ENCODE measurements at places on chromosomes 4 and X.
A peak's percentile ranks its signal among the peaks of the same experiment; 100 is the strongest.

DNA sequence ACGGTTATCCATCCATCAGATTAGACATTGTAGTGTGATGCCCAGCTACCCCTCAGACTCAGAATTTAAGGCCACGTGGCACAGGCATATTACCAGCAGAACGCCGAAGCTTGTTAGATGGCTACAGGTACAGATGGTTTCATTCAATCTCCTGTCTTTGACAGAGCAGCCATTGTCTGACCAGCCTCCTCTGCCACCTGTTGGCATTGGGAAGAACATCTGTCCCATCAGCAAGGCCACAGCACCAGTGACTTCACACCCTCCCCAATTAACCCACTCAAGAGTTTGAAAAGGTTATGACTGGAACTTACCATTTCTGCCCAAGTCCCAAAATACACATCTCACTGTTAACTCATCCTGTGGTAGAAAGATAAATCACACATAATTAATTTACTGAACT is 22.0 kb upstream of the PHKA2 start:
- no peak for DNase-seq

DNA sequence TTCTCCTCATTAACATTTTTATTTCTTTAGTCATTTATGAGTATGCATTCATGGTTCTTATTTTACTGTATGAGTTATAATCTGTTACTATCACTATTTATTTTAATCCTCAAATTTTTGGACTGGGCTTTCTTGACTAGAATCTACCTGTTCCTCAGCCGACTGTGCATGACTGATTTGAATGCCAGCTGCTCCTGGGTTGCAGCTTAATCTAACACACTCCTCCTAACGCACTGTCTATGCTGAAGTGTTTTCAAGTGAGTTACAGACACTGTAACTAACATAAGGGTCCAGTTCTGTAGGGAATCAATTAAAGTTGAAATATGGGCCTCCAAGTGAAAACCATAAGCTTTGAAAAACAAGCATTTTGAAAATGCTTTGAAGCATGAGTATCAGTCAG is 137.4 kb upstream of the ARSJ start:
- DNase-seq, result no peak

DNA sequence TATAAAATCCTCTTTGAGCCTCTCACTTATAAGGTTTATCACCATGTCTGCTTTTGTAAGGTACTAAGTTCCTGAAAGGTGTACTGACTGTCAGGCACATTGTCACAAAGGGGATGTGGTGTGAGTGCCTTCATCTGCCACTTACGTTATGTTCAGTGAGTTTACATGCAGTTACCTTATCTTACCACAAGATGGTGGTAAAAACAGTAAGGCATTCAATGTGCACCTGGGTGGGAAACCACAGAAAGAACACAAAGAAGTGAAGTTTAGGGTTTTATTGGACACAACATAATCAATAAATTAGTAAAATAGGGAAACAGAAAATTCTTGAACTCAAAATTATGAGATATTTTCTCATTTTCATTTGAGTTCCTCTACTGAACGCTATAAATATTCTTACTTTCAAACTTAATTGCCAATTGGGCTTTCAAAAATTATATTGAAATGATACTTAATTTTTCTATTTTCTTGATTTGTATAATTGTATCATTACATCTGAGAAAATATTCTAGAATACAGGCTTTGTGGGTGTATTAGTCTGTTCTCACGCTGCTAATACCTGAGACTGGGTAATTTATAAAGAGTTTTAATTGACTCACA is 650.8 kb downstream of the PCDH7 start:
- DNase-seq, result peak; percentile 62

- no peak for DNase-seq
Observed at GRCh38 chr4:151772274-151772673, 11.5 kb upstream of the GATB start.

- DNase-seq, result no peak
Observed at GRCh38 chr4:3250438-3250955, 1.5 kb downstream of the MSANTD1 start.

GRCh38 chr4:26863512-26863911 is 2.9 kb downstream of the STIM2 start:
- DNase-seq, result no peak

- DNase-seq, result no peak
Observed at GRCh38 chr4:5780831-5781480, 70.0 kb downstream of the EVC start.

- no peak for DNase-seq
Observed at GRCh38 chr4:38120772-38121171, 160.6 kb downstream of the PTTG2 start.

DNA sequence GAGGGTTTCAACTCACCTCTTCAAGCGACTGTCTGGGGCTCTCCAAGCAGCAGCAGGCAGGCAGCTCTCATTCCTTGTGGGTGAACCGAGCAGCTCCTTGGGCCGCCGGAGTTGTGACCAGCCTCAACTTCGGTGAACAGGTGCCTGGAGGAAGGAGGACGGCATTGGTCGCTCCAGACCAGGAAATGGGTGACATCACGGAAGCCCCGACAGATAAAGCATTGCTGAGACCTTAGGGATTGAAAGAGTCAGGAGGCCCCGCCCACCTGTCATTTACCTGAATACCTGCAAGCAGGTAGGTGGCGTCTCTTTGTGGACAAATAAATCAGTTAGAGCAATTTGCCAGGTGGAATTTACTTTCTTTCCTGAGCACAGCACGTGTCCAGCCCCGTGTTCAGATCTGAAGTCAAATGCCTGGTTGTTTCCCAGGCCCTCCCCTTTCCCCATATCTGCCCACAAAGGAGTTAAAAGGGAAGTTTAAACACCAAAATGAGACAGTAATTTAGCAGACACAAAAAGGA is at the start of gene LNX1:
Gene LNX1 (minus strand): TSS at position 115 of the 521 bp plus-strand sequence. CDS start 17,484 bp downstream, outside the sequence.
- no peak for DNase-seq

GRCh38 chrX:9369802-9370291 is 95.0 kb upstream of the TBL1X start:
- no peak for DNase-seq

DNA sequence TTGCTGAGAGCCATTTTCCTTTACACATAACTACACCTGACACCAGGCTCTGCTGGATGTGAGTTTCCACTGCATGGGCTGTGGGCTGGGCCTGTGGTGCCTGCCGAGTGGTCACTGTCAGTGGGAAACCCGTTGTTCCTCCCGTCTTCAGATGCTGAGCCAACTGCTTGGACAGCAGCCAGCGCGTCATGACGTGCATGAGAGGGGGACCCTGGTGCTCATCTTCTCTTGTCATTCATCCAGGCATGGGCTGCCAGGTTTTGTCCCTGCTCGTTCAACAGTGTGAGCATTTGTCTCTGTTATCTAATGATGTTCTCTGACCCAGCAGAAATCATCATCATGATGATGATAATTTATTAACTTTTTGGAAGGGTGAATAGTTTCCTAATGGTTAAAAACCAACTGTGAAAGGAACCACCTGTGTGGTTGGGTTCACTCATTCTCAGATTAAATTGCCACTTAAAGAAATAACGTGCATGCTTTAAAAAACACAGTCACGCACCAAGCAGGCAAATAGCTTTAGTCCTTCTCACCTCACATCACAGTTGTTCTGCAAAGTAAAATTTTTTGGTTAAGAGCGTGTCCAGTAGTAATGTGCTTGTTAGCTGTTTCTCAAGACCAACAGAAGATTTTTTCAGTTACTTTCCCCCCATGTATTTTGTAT is 19.9 kb upstream of the CLDN34 start:
- no peak for DNase-seq

DNA sequence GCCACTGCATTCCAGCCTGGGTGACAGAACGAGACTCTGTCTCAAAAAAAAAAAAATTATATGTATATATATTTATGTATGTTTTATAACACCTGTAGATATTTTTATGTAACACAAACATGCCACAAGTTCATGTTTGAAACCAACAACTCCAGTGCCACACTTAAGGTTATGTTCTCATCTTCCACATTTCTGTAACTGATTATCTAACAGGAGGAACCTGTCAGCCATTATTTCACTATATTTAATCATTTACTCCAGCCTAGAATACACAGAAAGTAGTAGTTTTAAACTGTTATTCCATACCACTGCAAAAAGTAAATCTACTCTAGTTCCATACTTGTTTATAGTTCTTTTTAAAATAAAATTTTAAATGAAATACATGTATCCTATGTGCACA is 32.3 kb downstream of the MCUB start:
- DNase-seq, result no peak

DNA sequence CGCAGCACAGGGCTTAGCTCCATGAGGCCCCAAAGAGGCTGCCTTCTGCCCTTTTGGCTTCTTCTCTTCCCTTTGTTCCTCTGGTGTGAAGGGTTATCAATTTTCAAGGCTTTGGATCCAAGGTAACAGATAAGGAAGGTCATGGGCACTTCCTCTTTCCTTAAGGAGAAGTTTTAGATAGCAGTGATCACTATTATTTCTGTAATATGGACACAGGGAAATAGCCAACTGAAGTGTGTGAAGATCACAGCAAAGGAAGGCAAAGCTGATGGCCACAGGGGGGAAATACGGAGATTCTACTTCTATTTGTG is 366.8 kb downstream of the UNC5C start:
- DNase-seq, result no peak

DNA sequence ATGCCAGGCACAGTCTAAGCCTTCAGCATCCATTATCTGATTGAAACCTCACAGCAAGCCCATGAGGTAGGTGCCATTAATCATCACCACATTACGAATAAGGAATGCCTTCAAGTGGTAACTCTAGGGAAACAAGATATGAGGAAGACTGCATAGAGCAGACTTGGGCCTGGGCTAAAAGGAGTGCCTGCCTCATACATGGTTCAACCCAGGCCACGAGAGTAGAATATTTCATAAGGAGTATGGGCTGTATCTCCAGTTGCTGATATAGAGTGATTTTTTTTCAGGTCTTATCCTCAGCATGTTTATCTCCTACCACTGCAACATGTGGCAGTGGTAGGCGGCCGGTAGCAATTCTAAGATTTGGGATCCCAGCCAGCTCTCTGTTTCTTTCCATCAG is 51.7 kb downstream of the ATP11C start:
- no peak for DNase-seq

- no peak for DNase-seq
Observed at GRCh38 chrX:65837875-65838549, 170.6 kb downstream of the MSN start.

GRCh38 chr4:7358100-7358735 is 76.5 kb downstream of the PSAPL1 start:
- DNase-seq, result peak; percentile 82

GRCh38 chr4:16598597-16599206 is 299.7 kb downstream of the LDB2 start:
- DNase-seq, result no peak

DNA sequence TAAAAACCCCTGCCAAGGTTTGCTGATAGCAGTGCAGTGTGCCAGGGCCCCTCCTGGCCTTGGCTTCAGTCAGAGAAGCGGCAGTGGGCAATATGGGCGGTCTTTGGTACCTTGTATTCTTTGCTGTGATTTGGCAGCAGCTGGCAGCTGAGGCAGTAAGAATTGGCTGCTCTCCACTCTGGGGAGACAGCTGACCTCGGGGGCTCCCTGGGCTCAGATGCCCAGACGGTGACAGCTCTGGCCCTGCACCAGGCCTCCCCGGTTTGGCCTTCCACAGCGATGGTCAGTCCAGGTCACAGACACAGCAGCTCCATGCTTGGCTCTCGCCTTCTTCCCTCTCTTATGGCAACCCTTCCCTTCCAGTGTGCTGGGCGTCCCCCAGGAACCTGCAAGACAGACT is 330.9 kb downstream of the BCOR start:
- DNase-seq, result no peak

DNA sequence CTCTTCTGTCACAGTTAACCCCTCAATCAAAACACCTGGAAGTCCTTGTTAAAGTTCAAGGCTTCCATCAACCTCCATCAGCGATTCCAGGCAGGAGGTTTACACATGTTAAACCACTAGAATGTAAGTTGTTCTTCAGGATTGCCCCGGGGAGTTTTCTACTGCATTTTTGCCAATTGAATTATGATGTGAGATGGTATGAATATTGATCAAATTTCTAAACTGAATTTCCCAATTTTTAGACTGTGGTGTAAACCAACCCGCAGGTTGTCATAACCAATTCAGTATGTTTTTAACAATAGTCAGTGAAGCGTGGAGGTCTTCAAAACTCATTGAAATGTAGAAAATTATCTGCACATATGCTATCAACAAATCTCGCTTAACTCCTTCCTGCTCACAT is 21.2 kb upstream of the TENM3 start:
- no peak for DNase-seq

DNA sequence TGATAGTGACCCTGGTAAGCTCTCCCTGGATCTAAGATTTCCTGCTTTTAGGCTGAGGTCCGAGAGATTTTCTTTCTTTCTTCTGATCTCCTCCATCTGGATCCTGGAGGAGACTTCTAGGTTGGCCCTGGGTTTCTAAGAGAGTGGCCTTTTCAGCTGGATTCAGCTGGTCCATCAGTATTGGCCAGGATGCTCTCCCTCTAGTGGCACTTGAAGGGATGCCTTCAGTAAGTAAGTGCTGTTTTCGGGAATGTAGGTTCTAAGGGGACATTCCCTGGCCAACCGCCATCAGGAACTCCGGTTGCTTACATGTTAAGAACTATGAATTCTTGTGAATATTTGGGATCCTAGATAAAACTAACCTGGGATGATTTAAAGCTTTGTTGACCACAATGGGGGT is 56.9 kb downstream of the SERTM2 start:
- DNase-seq, result peak; percentile 2

GRCh38 chr4:142818031-142818430 is 28.1 kb downstream of the INPP4B start:
- DNase-seq, result no peak

DNA sequence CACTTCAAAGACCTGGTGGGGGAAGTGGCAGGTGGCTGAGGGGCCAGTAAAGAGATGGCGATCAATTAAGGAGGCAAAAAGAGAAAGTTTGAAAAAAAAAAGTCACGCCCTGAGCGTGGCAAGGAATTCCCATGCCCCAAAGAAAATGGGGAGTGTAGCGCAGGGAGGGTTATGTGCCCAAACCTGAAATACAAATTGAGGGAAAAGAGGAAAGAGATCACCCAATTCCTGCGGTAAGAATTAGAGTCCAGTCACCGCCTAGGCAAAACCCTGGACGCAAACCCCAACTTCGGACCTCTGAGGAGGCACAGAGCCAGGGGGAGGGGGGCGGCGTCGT is 595 bp downstream of the ENOX2 start:
- DNase-seq, result no peak

DNA sequence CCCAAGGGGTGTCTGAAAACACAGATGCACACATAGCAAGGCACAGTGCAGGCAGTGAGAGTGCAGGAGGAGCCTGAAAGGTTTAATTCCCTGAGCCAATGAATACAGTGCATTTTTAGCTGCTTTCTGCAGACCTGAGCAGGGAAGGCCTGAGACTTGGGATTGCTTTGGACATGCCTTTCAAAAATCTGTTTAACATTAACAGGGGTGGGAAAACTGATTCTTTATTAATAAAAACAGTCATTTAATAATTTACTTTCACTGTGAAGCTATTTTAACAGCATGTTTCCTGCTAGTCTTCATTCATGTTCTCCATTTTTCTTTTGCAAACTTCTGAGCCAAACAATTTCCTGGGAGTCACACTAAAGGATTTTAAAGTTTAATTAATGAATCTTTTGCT is 488.1 kb downstream of the SMARCA1 start:
- DNase-seq, result no peak

DNA sequence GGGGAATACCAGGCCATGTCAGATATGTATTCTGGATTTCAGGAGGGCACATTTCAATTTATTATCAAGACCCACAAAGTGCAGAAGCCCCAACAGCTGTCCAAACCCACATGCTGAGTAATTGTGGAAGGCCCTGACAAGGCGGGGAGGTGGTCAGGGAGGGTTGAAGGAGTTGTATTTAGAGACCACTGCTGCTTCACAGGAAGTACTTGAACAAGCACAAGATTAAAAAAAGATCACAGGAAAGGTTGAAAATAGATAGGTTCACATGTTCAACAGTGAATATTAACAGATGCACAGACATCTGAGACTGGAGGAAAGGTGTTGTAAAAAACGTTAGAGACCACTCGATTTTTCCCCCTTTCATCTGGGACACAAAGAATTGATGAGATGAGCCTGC is 17.9 kb downstream of the ATP8A1 start:
- no peak for DNase-seq

Data from pons (tissue), 1 donor.